ENCODE measurements at places on chromosomes 7 and 10. TPM values are rescaled to one million over a fixed set of nuclear protein-coding genes. Genes with fewer than 3 reads are reported as not detected.

DNA sequence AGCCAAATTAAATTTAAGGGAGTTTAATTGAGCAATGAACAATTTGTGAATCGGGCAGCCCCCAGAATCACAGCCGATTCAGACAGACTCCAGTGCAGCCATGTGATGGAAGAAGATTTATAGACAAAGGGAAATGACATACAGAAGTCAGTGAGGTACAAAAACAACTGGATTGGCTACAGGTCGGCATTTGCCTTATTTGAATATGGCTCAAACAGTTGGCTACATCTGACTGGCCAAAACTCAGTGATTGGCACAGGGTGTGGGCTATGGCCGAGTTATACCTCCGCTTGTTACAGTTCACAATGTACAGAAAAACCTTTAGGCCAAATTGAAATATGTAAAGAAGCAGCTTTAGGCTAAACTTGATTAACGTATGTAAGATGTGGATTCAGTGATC lies 30.8 kb upstream of the EIF4H start:
- no peak for DNase-seq

GRCh38 chr7:79420464-79420863 lies 33.0 kb downstream of the MAGI2 start:
- no peak for DNase-seq

DNA sequence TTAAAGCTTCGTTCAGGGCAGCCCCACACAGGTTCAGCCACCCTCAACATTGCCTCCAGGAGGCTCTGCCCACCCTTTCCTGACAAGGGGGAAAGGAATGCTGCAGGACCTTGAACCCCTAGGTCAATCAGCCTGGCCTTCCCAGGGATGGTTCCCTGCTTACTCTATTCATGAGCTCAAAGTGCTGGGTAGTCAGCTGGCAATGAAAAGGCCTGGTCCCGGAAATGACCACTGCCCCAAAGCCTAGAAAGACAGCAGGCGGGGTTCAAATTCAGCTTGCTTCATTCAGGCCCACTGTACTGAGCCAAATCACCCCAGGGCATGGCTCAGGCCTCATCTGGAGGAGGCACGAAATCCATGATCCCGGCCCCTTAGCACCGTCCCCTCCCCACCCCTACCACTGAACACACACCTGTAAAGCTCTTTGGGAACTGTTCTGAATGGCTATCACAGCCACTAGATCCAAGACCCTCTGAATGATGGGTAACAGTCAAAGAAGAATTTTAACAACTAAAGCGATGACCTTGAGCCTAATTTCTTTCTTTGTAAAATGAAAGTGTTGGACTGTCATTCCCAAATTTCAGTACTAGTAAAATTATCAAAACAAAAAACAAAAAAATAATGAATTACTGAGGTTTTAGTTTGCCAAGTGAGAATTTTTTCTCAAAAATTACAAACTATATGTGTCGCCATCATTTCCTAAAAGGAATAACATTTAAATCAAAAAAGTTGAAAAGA lies 1.0 kb downstream of the URGCP start:
- no peak for DNase-seq

GRCh38 chr10:61091531-61091930 lies 147.5 kb upstream of the RHOBTB1 start:
- DNase-seq = no peak

DNA sequence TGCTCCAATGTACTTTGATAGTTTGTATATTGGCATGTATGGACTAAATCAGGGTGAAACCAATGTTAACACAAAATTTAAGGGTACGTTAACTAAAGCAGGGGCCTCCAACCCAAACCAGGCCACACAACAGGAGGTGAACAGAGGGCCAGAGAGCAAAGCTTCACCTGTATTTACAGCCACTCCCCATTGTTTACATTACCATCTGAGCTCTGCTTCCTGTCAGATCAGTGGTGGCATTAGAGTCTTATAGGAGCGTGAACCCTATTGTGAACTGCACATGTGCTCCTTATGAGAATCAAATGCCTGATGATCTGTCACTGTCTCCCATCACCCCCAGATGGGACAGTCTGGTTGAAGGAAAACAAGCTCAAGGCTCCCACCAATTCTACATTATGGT lies 62.0 kb upstream of the SCIN start:
- DNase-seq = no peak

DNA sequence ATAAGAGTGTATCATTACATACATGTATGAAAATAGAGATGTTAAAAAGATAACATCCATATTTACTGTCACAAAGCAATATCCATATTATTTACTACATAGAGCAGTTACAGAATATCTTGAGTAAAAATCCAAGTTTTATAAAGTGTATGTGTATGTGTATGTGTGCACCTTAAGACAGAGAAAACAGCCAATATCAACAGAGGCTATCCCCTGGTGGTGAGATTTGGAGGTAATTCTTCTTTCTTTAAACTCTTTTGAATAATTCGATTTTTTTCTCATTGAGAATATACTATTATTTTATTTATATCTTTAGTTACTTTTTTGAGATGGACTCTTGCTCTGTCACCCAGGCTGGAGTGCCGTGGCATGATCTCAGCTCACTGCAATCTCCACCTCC lies 18.4 kb downstream of the TRDMT1 start:
- DNase-seq = no peak

DNA sequence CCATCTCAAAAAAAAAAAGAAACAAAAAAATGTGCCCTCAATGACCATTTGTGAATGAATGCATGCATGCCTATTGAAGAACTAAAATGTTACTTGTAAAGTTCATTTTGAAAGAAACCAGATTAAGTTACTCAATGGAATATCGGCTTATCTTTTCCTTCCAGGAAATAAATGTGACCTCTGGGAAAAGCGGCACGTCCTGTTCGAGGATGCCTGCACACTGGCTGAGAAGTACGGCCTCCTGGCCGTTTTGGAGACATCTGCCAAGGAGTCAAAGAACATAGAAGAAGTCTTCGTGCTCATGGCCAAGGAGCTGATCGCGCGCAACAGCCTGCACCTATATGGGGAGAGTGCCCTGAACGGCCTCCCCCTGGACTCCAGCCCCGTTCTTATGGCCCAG lies 21.9 kb downstream of the RAB19 start:
- no peak for DNase-seq

- DNase-seq = peak; percentile 17
These were observed 3.8 kb downstream of the KPNA7 start for GRCh38 chr7:99204078-99204477.

DNA sequence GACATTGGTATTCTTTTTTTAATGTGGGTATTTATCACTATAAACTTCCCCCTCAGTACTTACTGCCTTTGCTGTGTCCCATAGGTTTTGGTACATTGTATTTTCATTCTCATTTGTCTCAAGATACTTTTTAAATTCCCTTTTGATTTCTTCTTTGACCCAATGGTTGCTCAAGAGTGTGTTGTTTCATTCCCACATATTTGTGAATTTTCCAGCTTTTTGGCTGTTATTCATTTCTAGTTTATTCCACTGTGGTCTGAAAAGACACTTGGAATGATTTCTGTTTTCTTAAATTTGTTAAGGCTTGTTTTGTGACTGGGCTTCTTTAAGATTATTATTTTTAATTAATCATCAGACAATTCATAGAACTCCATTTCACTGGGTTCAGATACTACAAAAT lies 105.0 kb downstream of the EPC1 start:
- DNase-seq = no peak

DNA sequence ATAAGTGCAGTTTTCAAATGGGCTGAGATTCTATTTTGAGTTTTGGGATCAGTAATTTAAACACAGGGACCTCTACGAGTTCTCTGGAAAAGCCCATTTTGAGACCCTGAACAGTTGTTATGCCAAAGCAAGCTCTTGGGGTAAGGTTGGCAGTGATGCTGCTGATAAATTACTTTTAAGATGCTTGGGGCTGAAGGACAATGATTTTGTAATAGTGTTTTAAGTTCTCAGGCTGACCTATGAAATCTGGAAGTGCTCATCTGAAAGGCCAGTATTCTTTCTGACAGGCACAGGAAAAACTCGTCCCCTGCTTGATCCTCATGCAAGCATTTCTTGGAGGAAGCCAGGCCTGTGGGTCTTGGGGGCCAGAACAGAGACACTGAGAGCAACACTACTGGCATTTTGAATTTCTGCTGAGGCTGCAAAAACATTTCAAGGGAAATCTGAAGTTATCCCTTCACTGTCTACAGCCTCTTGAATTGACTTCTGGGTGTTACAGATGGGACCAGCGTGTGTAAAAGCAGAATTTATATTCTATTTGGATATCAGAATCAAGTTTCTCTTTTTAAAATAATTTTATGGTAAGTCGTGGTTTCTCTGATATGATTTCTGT lies 79.7 kb downstream of the AUTS2 start:
- DNase-seq = no peak

DNA sequence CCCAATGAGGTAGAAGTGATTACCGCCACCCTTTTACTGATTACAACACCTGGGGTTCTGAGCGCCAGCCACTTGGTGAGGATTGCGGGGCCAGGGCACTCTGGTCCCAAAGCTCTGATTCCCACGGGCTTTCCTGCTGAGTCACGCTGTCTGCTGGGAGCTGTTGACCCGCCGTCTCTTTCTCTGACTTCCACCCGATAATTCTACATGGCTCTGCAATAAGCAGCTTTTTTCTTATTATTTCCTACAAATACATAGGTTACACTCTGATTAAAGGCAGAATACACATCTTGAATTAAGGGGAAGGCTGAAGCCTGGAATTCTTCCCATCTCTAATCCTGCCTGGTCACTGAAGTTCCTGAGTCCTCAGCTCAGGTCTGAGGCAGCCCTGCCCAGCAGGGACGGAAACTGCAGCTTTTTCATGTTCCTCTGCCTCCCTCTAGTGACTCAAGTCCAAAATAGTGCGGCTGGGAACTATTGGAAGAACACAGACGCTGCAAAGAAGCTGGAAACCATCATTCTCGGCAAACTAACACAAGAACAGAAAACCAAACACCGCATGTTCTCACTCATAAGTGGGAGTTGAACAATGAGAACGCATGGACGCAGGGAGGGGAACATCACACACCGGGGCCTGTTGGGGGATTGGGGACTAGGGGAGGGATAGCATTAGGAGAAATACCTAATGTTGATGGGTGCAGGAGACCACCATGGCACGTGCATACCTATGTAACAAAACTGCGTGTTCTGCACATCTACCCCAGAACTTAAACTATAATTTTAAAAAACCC lies 178.3 kb downstream of the PRKCQ start:
- peak; percentile 88 for DNase-seq

- no peak for DNase-seq
These were observed 3.5 kb downstream of the OAT start for GRCh38 chr10:124415210-124415609.

DNA sequence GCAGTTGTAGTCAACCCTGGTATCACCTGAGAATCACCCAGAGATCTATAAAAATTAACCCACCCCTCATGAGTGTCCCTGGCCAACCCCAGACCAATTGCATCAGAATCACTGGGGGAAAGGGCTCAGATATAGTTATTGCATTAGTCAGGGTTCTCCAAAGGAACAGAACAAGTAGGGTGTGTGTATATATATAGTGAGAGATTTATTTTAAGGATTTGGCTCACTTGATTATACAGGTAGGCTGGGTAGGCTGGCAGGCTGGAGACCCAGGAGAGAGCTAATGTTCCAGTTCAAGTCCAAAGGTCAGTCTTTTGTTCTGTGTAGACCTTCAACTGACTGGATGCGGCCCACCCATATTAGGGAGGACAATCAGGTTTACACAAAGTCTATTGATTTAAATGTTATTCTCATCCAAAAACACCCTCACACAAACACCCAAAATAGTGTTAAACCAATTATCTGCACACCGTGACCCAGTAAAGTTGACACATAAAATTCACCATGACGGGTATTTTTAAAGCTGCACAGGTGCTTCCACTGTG lies 372.9 kb upstream of the NFE2L3 start:
- no peak for DNase-seq

DNA sequence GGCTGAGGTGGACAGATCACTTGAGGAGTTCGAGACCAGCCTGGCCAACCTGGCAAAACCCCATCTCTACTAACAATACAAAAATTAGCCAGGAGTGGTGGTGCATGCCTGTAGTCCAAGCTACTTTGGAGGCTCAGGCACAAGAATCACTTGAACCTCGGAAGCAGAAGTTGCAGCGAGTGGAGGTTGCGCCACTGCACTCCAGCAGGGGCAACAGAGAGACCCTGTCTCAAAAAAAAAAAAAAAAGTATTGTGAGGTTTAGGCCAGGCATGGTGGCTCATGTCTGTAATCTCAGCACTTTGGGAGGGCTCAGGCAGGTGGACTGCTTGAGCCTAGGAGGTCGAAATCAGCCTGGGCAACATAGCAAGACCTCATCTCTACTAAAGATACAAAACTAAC lies 16.0 kb downstream of the TET1 start:
- no peak for DNase-seq

- DNase-seq = no peak
These were observed 61.2 kb upstream of the YAE1 start for GRCh38 chr7:39504963-39505362.

DNA sequence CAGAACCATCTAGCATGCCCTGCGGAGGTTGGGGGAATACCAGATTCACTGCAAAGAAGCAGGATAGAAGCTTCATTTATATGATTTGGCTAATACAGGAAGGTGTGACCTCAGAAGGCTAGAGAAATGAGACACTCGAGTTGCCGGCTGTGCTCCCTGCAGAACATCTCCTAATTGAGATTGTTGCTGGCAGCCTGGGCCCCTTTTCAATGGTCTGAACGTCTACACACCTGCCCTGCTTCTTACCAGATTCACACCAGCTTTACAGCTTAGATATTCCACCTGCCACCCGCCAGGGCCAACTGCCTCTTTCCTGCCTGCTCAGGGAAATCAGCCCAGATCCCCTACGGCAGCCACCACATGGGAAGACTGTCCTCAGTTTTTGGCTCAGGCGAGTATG lies 475.3 kb upstream of the AUTS2 start:
- no peak for DNase-seq

DNA sequence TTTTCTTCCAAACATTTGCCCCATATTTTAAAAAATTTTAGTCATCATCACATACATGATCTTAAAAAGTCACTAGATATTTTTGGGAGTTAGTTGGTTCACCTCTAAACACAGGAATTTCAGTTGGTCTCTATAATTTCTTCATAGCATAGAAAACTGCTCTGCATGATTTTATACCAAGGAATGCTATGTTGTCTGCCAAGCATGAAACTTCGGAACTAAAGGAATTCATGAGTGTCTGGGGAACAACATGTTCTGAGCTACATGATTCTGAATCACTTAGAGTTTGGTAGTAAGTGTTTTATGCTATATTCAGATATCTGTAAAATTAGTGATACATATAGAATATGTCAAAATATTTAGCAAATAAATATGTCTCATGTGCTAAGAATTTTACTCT lies 957.8 kb downstream of the GATA3 start:
- no peak for DNase-seq

The GIMAP1 gene
- total RNA-seq = 5.4 TPM

The ELAPOR2 gene
- total RNA-seq = 20.4 TPM

The RBM28 gene
- 32.9 TPM for total RNA-seq

The CHN2 gene
- 11.6 TPM for total RNA-seq

The NEBL gene
- 3.1 TPM for total RNA-seq

The TBXAS1 gene
- total RNA-seq = 23.7 TPM

The PTF1A gene
- total RNA-seq = not detected

The VAX1 gene
- total RNA-seq = not detected

The CCL24 gene
- total RNA-seq = not detected

The NME8 gene
- 0.19 TPM for total RNA-seq

The PRSS1 gene
- not detected for total RNA-seq

The CTAGE6 gene
- total RNA-seq = 0.57 TPM
